NCI-H187 (cell line): ENCODE measurements at places on chromosomes 12 and 14.

GRCh38 chr14:101236496-101237251 is 324.6 kb upstream of the DIO3 start:
- DNase-seq: no peak

- no peak for DNase-seq
Measured at GRCh38 chr14:103260629-103261124, 73.4 kb upstream of the EIF5 start.

GRCh38 chr12:85280165-85280983 is at the start of gene ALX1:
Gene ALX1, plus strand, starts transcription at chr12:85280220. Its CDS starts 42 bp downstream, at chr12:85280262.
- peak; percentile 20 for DNase-seq

GRCh38 chr12:48182631-48183030 is 813 bp upstream of the CCDC184 start:
- no peak for DNase-seq

GRCh38 chr12:5507944-5508343 is 76.0 kb downstream of the NTF3 start:
- DNase-seq: no peak

DNA sequence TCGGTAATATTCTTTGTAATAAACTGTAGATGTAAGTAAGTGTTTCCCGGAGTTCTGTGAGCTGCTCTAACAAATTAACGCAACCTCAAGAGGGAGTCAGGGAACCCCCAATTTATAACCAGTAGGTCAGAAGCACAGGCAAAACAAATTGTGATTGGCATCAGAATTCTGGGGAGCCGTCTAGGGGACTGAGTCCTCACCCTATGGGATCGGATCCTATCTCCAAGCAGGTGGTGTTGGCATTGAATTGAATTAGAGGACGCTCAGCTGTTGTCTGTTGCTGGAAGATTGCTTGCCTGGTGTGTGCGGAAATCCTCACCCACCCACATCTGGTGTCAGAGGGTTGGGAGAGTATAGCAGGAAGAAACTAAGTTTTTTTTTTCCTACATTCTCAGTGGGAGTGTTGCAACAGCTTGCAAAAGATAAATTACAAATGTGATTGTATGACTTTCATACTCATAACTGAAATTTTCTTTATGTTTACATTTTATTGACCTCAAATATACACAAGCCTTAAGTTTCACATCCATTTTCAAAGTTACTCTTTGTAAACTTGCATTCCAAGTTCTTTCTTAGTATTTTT is 5.5 kb downstream of the TMEM52B start:
- no peak for DNase-seq

DNA sequence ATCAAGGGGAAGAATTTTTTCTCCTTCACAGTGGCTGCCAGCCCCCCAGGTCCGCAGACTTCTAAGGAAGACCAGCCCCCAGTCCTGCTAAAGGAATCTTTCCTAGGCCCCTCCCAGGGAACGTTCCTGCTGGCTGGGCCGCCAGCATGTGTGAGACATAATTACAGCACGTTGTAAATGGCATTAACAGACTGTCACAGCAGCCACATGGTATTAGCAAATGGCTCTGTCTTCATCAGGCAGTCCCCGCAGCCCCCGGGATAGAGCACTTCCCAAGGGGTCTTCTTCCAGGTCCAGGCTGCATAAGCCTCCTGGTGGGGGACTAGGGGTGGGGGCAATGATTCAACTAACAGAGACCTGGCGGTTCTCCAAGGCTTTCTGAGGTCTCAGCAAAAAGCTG is 34.9 kb upstream of the FAM222A start:
- DNase-seq: no peak

DNA sequence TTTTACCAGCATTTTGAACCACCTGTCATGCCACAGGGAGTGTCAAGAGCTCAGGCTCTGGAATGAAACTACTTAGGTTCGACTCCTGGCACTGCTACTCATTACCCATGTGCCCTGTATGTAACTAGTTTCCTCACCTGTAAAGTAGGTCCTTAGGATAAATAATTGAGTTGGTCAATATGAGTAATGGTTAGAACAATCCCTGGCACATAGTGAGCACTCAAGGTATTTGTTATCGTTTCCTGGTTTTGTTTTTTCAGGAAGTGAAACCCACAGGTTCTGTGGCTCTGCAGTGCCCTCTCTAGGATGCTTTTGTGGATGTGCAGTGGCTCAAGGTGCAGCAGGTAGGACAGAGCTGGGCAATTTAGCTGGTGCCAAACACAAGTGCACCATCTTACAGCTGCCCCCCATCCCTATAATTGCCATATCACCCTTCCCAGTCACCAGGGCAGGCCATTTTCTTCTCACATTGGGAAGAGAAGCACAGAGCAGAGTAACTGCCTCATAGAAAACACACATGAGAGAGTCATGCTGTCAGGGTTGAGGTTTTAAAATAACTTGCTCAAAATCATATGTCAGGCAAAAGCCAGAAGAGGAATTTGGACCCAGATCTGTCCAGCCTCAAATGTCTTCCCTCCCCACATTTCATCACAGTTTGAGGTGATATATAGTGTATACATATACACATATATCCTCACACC is 297.5 kb downstream of the RPAP3 start:
- no peak for DNase-seq

- no peak for DNase-seq
Measured at GRCh38 chr12:65825183-65825506, 862 bp downstream of the HMGA2 start.

DNA sequence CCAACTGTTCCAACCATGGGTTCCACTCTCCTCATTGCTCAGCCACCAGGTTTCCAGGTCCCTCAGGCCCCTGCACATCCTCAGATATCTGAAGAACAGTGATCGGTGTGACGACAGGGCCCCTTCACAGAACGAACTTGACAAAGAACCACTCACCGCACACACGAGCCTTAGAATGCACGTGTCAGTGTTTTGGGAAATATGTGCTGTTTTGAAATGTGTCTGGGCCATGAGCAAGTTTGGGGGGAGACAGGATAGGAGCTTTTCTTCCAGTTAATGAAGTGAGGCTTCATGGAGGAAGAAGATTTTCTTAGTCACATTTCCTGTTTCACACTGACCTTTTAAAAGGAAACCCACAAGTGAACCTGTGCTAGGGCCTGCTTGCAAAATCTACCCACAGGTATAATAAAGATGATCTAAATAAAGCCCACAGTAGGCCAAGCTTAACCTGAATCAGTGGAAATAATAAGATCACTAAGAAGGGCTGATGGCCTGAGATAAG is 58.6 kb downstream of the ZFP36L1 start:
- DNase-seq: no peak

GRCh38 chr14:39217214-39217879 is 16.4 kb upstream of the MIA2 start:
- no peak for DNase-seq

GRCh38 chr14:91348845-91349465 is 68.7 kb downstream of the CCDC88C start:
- DNase-seq: no peak

DNA sequence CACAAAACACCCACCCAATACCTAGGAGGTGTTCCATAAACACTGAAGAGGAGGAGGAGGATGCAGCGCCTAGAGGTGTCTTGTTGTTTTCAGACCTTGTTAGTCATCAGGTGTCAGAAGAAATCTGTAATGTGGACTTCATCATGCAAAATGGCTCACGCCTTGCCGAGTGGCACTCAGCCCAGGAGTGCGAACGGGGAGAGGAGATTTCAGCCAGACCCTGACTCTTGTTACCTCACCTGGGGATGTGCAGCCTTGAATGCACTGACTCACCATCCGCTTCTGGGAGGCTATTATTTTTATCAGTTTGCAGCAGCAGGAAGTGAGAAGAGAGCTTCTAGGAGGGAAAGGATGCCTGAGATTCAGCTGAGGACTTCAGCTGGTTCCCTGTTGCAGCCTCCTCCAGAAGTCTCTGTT is 48.2 kb upstream of the PLXNC1 start:
- no peak for DNase-seq

- no peak for DNase-seq
Measured at GRCh38 chr12:75455839-75456238, 24.7 kb upstream of the GLIPR1 start.

- DNase-seq: no peak
Measured at GRCh38 chr14:100791348-100791735, 34.6 kb upstream of the MEG3 start.

- DNase-seq: no peak
Measured at GRCh38 chr14:75578786-75579337, 442 bp downstream of the FLVCR2 start.
